ENCODE measurements at places on chromosomes 3 and 15.

- DNase-seq, result no peak
These were observed 10.4 kb downstream of the FAH start for GRCh38 chr15:80163217-80163616.

DNA sequence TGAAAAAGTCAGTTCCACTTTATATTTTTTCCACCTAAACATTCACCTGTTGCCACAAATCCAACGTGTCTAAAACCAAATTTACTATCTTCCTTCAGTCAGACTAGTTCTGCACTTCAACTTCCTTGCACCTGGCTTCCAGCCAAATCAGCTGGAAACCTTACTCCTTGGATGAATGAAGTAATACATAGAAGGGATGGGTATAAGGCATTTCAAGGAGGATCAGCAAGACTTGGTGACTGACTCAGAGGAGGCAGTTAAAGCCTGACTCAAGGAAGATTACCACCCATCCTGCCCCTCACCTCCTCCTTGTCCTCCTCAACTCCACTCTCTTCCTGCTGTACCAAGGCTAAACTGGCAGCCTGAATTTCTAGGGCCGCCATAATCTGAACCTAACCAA, 37.1 kb downstream of the QTRT2 start:
- DNase-seq, result no peak

- DNase-seq, result no peak
These were observed 18.1 kb downstream of the METTL6 start for GRCh38 chr3:15409239-15409638.

- DNase-seq, result no peak
These were observed 103.5 kb upstream of the UBE2E2 start for GRCh38 chr3:23099677-23100076.

DNA sequence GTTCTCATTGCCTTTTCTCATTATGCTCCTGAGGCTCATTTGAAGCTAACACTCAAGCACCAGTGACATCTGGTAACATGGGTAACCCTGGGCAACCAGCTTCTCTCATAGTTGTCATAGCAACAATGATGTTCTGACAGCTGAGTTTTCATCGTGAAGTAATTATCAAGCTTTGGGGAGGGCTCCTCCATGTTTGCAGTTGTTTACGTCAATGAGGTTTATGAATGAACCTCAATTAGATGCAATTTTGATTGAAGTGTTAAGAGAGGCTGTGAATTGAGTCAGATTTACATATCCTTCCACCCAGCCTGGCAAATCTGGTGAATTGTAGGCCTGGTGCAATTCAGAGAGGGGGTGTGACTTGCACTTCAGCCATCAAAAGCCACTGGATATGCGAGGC, 119.3 kb upstream of the CHD2 start:
- DNase-seq, result no peak

DNA sequence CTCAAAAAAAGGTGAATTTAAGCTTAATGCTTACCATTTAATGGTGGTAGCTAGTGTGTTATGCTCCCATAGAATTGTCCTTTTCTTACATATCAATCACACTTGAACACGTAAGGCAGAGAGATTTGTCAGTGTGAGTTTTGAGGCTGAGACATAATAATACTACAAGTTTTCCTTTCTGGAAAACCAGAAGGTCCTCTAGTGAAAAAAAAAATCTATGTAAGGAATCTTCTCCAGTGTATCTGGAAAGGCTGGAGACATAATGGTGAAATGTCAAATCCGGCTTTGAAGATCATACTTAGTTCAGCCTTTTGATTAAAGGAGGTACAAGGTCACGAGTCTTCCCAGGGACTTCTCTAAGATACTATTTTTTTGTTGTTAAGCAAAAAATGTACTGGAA, 3.4 kb downstream of the TSC22D2 start:
- no peak for DNase-seq

- DNase-seq, result no peak
These were observed 19.8 kb upstream of the PIGZ start for GRCh38 chr3:196988241-196989029.

- DNase-seq, result no peak
These were observed at the start of gene TTC23 for GRCh38 chr15:99249270-99249841. Gene TTC23 (minus strand): TSS chr15:99249581. CDS start chr15:99228712, 20,869 bp downstream.

GRCh38 chr3:31610700-31611275, 78.1 kb downstream of the STT3B start:
- DNase-seq, result no peak

DNA sequence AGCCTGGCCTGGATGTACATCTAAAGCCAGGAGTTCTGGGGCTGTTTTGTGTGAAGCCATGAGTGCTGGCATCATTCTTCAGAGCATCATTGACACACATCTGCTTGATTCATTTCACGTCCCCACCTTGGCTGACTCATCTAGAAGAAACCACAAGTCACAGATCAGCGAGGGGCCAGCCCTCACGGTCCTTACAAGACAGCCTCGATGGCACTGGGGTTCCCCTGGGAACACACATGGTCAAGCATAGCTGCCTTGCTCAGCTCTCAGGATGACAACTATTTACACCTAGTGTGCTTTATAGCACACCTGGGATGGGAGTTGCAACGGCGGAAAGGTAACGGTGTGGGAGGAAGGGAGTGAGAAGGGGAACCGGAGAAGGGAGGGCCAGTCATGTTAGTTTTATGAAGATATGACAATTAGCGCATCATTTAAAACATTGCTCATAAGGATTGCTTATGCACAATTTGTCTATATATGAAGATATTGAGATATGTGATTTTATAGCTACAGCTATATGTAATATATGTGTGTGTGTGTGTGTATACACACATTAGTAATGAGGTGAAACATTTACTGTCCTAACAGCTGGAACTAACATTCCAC, 227.1 kb downstream of the RPLP1 start:
- DNase-seq, result peak; percentile 56

GRCh38 chr3:64763980-64764379, 76.2 kb upstream of the ADAMTS9 start:
- no peak for DNase-seq

DNA sequence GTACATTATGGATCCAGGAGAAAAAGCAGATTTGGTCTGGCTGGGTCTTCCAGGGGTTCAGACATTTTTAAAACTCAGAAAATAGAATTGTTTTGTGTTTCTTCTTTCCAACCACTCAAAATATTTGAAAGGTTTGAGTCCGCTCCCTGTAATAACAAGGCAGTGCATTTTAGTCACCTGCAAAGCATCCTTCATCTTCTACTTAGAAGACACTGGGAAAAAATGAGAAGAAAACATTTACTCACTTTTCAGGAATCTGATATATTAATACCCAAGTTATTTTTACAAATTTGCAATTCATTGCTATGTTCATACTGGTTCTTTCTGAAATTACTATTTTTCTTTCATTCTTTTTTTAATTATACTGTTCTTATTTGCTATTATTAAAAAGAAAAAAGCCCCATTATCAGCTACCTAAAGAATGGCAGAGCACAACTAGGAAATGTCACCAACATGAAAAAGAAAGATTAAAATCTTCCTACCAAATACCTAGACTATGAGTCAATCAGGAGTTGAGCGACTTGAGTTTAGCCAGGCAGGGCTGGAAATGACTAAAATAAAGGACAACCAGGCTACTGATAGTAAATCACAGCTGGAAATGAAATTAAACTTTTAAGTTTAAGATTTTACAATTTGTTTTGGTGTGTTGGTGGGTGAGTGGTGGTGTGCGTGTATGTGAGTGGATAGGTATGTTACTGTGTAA, 280.3 kb upstream of the THBS1 start:
- no peak for DNase-seq

- DNase-seq, result no peak
These were observed 85.7 kb downstream of the VGLL4 start for GRCh38 chr3:11558002-11558401.

GRCh38 chr15:63978511-63979261, 67.6 kb downstream of the DAPK2 start:
- DNase-seq, result no peak

- no peak for DNase-seq
These were observed 19.2 kb downstream of the P3H2 start for GRCh38 chr3:190101320-190102011.

- no peak for DNase-seq
These were observed 92.7 kb downstream of the ASB7 start for GRCh38 chr15:100695048-100695447.

GRCh38 chr3:72690629-72691028, 157.6 kb downstream of the SHQ1 start:
- no peak for DNase-seq

GRCh38 chr15:93438310-93438709, 349.3 kb upstream of the RGMA start:
- DNase-seq, result no peak

GRCh38 chr3:108406661-108407206, 103.7 kb downstream of the MYH15 start:
- DNase-seq, result no peak

DNA sequence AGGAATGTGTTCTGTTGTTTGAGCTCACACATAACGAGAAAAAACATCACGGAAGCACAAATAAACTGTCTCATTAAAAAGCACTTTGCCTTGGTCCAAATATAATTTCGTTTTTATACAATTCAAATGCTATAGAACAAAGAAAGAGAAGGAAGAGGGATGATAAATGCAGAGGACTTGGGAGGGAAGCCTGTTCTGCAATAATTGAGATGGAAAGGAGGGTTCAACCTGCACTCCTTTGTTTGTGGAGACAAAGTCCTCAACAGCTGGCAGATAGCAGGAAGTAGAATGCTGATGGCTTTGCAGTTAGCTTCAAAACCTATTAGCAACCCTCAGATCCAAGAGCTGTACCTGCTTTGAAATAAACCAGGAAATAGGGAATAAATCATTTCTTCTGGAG, 1010.8 kb downstream of the FHIT start:
- DNase-seq, result no peak

- DNase-seq, result no peak
These were observed 539.7 kb upstream of the IL12A start for GRCh38 chr3:159448902-159449301.

DNA sequence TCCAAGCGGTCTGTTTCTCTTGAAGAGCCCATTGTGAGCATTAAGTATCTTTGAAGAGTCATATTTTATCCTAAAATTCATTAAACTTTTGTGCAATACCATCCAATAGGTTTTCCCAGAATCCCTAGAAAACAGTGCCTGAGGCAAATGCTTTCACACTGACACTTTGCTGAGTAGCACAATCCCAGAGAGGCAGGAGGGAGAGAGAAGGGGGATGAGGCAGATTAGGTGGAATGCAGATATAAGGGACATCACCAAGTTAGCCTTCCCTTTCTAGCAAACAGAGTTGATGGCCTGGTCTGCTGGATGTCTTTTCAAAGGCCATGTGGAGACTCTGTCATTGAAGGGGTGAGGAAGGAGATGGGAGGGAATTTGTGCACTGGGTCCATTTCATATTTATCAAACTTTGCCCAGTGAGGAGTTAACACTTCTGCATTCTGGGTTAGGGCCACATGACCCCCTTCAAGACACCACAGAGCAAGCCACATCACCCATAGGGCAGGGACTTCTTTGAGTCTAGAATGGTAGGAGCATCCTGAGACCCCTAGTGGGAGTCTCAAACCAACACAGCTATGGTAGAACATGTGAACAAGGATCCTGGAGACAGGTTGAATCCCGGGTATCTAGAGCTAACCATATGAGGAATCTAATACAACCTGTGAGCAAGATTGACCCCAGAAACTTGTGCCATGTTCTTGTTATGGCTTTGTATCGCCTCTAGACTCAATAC, 32.0 kb upstream of the SEMA6D start:
- DNase-seq, result no peak

GRCh38 chr3:24850245-24850644, 355.6 kb upstream of the THRB start:
- no peak for DNase-seq

DNA sequence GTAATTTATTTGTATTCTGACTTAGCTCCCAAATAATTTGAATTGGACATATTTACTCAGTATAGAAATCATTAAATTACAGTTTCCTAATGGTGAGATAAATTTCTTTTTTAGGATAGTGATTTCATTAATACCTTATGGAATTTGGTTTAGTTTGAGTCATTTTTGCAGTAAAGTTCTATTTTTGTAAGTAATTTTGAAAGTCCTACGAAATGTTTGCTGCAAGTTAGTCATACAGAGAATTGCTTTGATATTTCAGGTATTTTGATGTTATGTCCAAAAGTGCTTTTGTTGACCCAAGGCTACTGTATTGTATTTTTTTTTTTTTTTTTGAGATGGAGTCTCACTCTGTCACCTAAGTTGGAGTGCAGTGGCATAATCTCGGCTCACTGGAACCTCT, 41.7 kb downstream of the TCF12 start:
- no peak for DNase-seq

DNA sequence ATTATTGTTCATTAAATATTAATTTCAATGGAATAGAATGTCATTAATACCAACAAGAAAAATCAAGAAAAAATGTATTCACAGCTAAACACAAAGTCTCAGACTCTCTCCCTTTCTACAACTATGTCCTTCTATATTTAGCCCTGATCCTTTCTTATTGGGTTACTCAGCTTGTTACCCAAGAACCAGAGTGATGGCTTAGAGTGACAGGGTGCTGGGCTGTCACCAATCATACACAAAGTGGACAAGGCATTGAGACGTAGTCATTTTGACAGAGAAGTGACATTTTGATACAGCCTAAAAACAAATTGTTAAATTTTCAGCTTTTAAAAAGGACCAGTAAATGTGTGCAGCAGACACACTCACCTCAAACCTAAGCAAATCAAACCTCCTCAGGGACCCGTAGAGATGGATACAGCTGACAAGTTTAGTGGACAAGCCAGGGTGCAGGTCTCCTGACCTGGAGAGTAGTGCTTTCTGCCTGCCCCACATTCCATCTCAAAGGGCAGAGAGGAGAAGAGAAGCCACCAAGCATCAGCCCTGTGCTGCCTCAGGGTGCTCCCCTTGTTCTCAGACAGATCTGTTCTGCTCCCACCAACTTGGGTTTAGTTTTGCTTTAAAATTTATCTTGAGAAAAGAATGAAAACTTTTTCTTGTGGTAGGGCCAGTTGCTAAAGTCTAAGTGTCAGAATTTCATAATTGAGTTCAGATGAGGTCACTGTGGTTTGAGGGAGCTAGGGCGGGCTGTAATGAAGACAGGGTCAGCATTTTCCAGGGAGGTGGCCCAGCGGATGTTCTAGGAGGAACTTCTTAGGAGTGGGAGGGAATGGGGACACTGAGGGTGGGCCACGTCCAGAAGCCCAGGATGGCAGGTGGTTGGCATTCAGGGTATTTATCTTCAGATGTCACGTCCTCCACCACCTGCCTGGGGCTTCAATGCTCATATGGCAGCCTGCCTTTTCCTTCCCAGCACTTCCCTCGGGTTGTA, 136.5 kb upstream of the TBL1XR1 start:
- DNase-seq, result no peak

DNA sequence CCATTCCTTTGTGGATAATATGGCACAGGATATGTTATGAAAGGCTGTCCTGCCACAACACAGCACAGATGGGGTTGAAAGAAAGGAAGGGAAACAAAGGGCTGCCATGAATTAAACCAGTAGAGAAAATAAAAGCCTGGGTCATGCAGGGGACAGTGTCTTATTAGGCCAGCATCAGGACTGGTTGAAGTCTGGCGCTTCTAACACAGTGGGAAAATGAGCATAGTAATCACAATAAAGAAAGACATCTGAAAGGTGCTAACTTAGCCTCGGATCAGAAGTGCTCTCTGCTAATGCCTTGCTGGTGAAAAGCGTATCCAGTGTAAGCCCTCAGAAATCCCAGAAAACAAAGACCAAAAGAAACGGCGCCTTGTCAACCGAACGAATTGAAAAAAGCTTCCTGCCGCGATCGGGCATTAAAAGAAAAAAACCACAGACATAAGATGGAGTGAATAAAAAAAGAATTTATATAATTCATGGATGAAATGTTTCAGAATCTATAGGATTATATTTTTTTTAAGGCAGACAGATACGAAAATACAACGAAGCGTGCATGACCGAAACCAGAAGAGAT, 566 bp upstream of the MKRN3 start:
- DNase-seq, result no peak
